ENCODE measurements at places on chromosomes 12 and 14.

DNA sequence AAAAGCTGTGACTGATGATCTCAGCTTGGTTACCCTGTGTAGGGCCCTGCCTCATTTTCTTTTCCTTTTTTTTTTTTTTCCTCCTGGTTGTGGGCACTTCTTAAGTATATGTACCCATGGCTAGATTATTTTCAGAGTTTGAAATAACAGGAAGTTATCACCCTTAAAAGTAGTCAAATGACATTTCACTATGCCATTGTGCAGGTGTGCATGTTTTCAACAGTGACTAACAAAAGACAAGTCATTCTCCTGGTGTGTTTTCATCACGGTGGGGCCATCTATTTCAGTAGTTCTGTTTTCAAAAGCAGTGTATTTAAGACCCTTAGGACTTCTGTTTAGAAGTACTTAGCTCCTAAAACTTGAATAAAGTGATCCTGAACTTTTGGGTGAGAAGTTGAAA, 15.0 kb downstream of the GABARAPL1 start:
- DNase-seq, result no peak

GRCh38 chr12:76766161-76766560, 2.2 kb downstream of the ZDHHC17 start:
- DNase-seq, result no peak

- DNase-seq, result no peak
Measured at GRCh38 chr14:86462193-86462753, 932.3 kb downstream of the FLRT2 start.

GRCh38 chr12:96495841-96496545, 6.6 kb downstream of the CFAP54 start:
- DNase-seq, result no peak

DNA sequence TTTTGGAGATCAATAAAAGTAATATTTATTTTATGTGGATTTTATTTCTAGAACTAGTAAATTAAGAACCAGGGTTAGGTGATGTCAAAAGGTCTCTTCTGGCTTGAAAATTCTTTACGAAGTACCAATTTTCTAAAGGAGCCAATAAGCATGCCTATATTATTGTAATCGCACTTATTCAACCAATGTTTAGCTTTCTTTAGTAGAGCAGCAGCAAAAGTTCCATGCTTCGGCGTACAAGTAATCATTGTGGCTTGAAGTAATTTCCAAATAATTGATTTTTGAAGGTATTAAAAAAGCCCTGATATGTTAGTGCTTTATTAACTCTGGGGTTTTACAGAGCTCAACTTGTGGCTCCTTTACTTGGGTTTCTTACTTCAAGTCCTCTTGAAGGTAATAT, 3.4 kb downstream of the RMST start:
- no peak for DNase-seq

DNA sequence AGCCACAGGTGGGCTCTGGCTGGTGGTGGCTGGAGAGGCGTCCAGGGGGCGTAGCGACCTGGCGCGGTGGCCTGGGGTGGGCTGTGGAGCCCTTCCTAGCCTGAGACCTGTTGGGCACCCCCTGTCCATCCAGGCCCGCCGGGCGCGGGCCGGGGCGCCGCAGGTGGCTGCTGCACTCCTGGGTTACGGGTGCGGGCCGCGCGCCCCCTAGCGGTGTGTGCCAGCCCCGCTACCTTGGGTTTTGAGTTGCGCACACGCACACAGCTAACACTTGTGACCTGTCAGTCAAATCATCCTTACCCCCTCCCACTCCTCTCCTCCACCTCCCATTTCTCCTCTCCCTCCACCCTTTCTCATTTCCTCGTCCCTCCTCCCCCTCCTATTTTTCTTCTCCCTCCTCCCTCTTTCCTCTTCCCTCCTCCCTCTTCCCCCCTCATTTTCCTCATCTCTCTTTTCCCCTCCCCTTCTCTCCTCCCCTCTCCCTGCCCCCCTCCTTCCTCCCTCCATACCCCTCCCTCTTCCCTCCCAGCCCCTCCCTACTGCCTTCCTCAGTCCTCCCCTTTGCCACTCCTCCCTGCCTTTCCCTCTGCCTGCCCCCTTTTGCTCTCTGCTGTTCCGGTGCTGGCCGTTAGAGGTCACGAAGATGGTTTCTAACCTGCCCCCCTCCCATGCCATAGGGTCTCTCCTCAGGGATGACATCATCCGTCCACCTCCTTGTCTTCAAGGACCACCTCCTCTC, 2.3 kb downstream of the MEG3 start:
- DNase-seq, result no peak
